Activated CD4-positive, alpha-beta T cell treated with anti-CD3 and anti-CD28 coated beads, Interleukin-2, amount 50 U/mL, for 1 hour (primary cell): ENCODE measurements at places on chromosomes 4 and X.
A peak's percentile ranks its signal among the peaks of the same experiment; 100 is the strongest.

DNA sequence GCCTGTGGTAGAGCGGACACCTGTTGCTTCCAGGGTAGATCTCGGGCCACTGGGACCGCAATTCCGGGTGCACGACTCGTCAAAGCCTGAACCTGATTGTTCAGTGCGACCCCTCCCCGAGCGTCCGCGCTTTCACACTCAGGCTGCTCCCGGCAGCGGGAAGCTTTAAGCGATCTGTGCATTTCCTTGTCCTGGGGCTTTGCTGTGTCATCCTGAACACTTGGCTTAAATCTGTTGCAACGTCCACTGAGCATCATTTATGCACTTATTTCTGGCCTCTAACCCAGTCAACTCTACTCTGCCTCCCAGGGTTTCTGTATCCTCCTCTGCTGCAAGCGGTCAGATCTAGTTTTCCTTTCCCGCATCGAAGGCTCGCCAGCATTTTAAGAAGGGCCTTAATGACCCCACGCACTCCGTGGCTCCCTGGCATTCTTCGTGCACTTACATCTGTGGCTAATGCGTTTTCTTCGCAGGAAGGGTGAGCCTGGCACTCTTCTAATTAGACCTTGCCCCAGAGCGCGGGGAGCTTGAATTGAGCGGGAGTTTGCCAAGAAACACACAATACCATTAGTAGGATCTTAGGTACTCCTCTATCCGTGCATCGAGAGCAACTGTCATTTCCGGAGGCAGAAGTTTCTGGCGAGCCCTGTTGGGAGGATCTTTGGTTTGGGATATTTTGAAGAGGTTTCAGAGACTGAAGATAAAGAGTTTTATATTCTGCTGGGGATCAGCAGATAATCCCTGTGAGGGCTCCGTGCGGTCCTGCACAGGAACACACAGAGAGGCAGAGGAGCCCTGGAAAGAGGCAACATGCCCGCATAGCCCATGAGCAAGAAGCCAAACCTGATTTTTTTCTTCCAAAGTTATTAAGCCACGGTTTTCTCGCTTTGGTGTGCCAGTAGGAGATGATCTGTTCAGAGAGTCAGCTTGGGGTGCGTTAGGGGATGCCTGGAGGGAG lies 654 bp upstream of the DDIT4L start:
- no peak for DNase-seq

DNA sequence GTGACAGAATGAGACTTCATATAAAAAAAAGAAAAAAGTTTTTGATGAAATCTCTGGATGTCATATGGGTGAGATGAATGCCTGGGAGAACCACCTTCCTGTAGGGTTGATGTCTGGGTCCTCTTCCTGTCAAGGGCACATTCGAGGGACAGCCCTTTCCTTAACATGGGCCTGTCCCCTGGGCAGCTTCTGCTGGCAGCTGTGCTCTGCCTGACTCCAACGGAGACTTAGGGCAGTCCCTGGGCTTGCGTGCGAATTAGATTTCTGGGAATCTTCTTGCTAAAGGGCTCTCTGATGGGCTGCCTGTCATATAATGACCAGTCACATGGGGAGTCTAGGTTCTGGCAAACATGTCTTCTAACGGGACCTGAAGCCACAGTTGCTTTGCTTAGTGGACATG lies 40.7 kb downstream of the TNIP2 start:
- DNase-seq, result no peak

DNA sequence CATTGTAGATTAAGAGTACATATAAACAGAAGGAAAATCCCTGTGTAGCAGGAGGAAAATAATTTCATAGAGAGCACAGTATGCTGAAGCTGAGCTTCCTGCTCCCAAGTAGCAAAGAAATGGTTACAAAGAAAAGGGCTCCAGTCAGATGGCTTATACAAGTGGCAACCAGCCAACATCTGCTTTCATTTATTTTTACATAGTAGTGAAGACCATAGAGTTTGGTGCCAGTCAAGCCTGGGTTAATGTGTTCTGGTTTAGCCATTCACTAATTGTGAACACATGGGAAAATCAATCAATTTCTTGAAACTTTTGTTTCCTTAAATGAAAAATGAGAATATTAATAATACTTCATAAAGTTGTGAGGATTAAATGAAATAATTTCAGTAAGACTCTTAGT lies 111.3 kb upstream of the ELOVL6 start:
- DNase-seq, result no peak

DNA sequence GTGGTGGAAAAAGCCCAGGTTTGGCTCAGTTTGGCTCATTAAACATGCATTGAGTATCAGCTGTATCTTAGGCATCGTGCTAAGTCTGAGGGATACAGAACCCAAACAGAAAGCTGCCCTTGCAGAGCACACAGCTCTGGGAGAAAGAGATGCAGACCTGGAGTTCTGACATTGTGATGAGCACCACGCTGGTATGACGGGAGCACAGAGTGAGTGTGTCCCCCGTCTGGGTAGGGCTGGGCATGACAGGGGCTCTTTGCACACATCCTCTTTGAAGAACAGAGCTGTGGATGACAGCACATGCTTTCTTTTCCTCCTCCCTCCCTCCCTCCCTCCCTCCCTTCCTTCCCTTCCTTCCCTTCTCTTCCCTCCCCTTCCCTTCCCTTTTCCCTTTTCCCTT lies 52.2 kb downstream of the CLCN4 start:
- no peak for DNase-seq

GRCh38 chr4:172497321-172497720 lies 671.3 kb upstream of the GALNT7 start:
- no peak for DNase-seq

- DNase-seq, result no peak
These were observed 436 bp downstream of the MAGEB10 start for GRCh38 chrX:27808226-27808625.

DNA sequence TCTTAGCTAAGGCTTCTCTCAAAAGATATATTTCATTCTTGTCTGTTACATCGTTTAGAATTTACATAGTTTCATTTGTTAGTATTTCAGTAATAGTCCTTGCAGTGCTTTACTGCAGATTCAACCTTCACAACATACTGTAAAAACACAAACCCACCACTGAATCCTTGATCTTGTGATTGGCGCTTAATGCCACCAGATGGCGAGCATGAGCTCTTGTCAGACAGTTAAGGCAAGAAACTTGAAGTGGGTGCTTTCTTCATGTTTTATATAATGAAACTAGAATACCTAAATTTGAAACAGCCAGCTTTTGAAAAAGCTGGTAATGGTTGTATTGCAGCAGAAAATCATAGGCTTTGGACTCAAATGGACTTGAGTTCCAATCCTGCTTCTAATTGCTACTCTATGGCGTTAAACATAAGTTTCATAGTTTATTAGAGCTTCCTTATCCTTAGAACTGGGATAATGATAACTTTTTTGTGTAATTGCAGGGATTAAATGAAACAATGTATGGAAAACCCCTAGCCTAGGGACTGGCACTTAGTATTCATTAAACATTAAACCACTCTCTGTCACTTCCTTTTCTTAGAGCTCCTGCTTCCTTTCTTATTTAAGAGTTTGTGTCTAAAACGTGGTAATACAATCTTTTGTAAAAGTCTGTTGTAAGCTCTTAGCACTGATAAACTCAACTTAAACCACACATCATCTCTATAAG lies 95.1 kb downstream of the USP9X start:
- peak; percentile 31 for DNase-seq

GRCh38 chr4:55123791-55124190 lies 1.6 kb downstream of the KDR start:
- DNase-seq, result no peak

DNA sequence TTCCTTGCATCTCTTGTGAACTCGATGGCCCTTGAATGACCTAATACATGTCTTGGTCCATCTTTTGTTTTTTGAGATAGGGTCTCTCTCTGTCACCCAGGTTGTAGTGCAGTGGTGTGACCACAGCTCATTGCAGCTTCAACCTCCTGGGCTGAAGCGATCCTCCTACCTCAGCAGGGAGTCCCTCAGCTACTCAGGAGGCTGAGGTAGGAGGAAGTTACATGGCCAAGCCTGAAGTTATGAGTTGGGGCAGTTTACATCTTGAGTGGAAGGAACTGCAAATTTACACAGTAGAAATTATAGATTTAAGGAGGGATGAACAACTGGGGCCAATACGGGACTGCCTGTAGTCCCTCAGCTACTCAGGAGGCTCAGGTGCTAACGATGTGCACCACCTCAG lies 97.2 kb upstream of the METTL14 start:
- no peak for DNase-seq

- DNase-seq, result no peak
These were observed 4.1 kb downstream of the RPL34 start for GRCh38 chr4:108624263-108625056.

- DNase-seq, result no peak
These were observed 22.2 kb downstream of the CYBB start for GRCh38 chrX:37802028-37802427.

- no peak for DNase-seq
These were observed 119.9 kb upstream of the AGA start for GRCh38 chr4:177562163-177562562.
